Activated CD4-positive, alpha-beta T cell treated with anti-CD3 and anti-CD28 coated beads for 24 hours (primary cell): ENCODE measurements at places on chromosomes 16 and 17.

GRCh38 chr17:1930337-1930645 lies 94.8 kb downstream of the RTN4RL1 start:
- DNase-seq, result no peak

GRCh38 chr16:83901101-83901500 lies 2.2 kb downstream of the MLYCD start:
- DNase-seq, result no peak

GRCh38 chr16:16059895-16060590 lies 110.6 kb downstream of the ABCC1 start:
- DNase-seq, result no peak

DNA sequence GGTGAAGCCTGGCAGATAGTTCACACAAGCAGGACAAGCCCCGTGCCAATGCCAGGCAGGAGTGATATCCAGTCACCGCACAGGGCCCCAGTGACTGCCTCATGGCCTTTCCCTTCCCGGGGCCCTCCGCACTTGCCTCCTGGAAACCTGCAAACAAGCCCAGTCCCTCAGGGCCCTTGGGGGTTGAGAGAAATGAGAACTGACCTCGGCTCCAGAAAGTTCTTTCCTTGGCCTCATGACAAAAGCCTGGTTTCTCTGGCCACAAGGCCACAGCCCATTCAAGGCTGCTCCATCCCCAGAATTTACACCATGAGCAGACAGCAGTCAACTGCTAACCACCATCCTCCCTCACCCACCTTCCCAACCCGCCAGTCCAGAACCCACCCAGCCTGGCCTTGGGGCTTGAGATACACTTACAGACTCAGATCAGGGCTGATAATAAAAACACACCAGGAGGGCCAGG lies 77.6 kb downstream of the CCDC182 start:
- no peak for DNase-seq

DNA sequence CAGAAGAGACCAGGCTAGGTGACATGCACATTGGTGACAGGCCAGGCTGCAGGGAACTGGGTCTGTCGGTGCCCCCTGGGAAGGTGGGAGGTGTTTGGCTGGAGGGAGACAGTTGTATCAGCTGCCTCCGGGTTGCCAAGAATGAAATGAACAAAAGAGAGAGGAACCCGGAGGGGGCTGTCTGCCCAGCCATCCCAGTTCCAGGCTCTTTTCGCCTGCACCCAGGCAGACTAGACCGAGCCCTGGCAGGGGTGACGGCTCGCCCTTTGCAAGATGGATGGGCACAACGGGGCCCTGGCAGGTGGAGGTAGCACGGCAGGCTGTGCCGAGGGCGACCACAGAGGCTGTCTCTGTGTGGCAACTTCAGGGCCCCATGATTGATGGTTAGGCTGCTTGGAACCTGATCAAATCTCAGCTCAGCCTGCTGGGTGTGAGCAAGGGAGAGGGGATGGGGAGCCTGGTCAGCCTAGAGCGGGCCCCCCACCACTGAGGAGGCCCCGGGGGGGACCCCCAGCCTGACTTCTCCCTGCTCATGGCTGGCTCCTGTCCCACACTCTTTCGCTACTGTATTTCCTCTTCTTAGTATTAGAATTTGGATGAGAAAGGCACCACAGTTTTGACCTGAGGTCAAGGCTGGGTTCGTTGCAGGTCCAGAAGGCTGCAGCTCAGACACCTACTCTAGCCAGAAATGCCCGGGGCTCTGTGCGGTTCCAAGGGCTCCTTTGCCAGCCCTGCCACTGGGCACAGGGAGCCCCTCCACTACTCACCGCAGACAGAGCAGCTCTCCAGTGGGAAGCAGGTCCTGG lies 118.9 kb upstream of the CHMP6 start:
- DNase-seq, result no peak

- no peak for DNase-seq
Observed at GRCh38 chr16:24288516-24288915, 32.4 kb downstream of the CACNG3 start.

DNA sequence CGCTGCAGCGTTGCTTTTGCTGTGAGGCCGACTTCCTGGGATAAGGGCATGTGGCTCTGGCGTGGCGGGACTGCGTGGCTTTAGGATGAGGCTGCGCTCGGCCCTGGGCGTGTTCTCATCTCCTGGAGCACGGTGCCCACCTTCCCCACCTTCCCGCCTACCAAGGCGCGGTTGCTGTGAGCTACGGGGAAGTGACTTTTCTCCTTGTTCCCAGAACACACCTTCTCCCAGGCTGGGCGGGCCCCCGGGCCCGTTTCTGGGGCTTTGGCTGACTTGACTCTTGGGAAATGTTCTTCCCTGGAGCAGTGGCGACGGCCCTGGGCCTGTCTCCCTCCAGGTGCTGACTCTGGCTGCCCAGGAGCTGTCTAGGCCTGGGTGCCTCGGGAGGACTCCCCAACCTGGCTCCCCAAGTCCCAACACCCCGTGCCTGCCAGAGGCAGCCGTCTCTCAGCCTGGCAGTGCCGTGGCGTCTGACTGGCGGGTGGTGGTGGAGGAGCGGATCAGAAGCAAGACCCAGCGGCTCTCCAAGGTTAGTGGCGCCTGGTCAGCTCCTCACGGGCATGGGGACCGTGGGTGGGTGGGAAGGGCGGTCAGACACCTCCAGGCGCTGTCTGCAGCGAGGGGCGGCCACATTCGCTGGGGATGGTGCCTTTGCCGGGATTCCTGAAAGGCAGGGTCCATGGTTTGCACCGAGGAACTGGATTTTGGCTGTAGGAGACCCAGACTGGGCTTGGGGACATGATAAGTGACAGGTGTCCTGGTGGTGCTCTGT lies 12.1 kb downstream of the TELO2 start:
- no peak for DNase-seq

- no peak for DNase-seq
Observed at GRCh38 chr16:71565812-71566700, 10.8 kb downstream of the TAT start.
